AG09309 (cell line): ENCODE measurements at places on chromosomes 11 and 22.
A peak's percentile ranks its signal among the peaks of the same experiment; 100 is the strongest.

- no peak for DNase-seq
Observed at GRCh38 chr11:3109921-3110706, 52.9 kb upstream of the CARS1 start.

DNA sequence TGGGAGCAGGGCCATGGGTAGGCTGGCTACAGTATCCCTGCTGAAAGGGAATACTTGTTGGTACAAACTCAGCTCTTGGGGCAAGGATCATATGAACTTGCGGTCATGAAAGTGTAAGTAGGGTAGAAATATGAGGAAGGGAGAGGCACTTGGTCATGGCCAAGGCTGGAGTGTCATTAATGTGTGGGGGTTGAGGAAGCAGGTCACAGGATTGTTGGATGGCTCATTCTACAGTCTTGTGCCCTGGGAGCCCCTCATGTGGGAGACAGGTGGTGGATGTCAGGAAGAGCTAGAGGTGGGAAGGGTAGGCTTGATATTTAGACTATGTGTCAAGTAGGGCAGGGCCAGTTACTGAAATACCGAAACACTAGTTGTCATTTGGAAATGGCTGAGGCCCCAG is 95.5 kb downstream of the RRM1 start:
- DNase-seq = no peak

DNA sequence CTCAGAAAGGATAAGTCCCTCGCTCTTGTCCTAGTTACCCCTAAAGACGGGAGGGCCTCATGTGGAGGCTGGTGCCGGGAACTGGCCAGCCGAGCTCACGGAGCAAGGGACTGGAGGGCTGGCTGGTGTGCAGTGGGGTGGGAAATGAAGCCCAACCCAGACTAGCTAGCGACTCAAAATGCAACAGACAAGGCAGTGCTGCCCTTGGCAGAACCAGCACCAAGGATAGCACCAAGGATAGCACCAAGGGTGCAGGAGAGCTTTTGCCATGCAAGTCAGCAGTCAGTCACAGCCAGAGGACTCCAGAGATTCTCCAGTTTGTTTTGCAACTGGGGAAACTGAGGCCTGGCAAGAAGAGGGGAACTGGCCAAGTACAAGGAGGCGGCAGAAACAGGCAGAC is 6.5 kb upstream of the BATF2 start:
- DNase-seq = no peak

DNA sequence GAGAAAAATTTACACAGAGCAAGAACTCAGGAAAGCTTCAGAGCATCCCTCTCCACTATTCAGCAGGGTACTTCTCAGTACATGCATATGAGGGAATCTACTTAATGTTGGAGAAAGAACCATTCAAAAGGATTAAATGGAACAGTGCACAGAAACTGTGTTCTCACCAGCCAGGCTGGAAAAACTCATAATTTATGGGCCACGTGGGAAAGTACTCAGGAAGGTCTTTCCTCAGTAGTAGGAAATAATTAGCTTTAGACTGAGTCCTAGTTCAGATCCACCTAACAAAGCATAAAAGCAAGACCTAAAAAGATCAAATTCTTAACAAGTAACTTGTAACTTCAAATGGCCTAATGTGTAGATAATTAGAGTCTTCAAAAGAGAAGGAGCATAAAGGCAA is 134.0 kb downstream of the FAM76B start:
- DNase-seq = no peak

DNA sequence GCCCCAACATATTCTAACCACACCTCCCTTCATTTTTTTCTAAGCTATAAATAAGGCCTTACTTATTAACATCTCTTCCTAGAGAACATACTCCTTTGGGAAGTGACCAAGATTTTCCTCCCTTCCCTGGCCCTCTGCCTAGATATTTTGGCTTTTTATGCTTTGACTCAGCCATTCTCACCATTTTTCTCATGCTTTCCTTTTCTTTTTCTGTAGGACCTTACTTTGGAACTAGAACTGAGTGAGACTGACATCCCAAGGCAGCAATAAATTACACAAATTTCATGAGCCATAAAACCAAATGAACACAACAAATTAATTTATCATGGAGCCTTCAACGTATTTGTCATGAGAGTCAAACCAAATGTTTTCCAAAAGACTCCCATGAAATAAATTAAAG is 142.7 kb upstream of the CTSC start:
- peak; percentile 86 for DNase-seq

DNA sequence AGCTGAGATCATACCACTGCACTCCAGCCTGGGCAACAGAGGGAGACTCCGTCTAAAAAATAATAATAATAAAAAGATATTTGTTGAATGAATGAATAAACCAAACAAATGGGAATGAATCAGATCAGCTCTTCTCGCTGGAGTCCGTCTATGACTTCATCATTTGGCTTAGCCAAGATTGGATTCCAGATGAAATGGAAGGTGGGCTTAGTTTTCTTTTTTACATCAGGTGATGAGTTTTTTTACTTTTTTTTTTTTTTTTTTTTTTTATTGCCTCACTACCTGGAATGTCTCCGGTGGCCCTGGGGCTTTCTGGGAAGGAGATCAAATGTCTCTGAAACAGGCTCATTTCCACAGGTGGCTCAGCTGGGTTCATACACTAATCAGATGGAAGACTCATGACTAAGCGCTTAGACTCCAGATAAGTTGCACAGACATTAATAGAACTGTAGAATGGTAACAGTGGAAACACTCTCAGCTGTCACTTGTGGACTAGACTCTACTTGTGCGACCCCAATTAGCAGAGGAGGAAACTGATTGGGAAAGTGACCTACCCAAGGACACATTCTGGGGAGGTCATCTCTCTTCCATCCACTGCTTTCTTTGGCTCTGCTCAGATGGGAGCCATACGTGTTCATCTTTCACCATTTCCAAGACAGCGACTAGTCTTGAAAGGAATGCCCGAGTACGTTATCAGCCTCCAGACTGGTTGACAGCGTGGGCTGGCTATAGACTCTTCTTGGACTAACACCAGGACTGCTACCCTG is 20.5 kb upstream of the RBFOX2 start:
- no peak for DNase-seq

GRCh38 chr11:127376301-127376700 is 375.7 kb upstream of the KIRREL3 start:
- DNase-seq = no peak

GRCh38 chr22:48268771-48269552 is 1506.5 kb downstream of the TBC1D22A start:
- no peak for DNase-seq
